Muscle of leg (tissue), 16 donors: ENCODE measurements at places on chromosomes 3 and 15. TPM values are rescaled to one million over a fixed set of nuclear protein-coding genes. Genes with fewer than 3 reads are reported as not detected.

SKIL gene
- 41.6 TPM for total RNA-seq

CGNL1 gene
- 9.5 TPM for total RNA-seq

OR5H14 gene
- total RNA-seq: not detected

MUC20 gene
- total RNA-seq: 0.66 TPM

SAXO2 gene
- 1.1 TPM for total RNA-seq

ZNF502 gene
- total RNA-seq: 8.4 TPM

TKT gene
- 29.1 TPM for total RNA-seq

LTK gene
- total RNA-seq: 9.4 TPM

EPHA3 gene
- total RNA-seq: 25.4 TPM

ROPN1 gene
- not detected for total RNA-seq

ACKR2 gene
- total RNA-seq: 0.53 TPM

ERICH6 gene
- total RNA-seq: 0.09 TPM

RBMS3 gene
- total RNA-seq: 77.4 TPM

XCR1 gene
- total RNA-seq: 0.18 TPM

MEX3B gene
- 7.7 TPM for total RNA-seq

ZNF280D gene
- total RNA-seq: 40.4 TPM

ASB14 gene
- 0.18 TPM for total RNA-seq

DLG1 gene
- total RNA-seq: 43.7 TPM

SLC51A gene
- 0.44 TPM for total RNA-seq

CAPN3 gene
- 207 TPM for total RNA-seq

ARL13B gene
- 7.3 TPM for total RNA-seq

CRABP1 gene
- total RNA-seq: 69.1 TPM

DNAH12 gene
- 0.58 TPM for total RNA-seq

SHC4 gene
- total RNA-seq: 2.0 TPM

CCR9 gene
- total RNA-seq: 0.09 TPM

GOLGA8J gene
- total RNA-seq: 0.09 TPM

C15orf61 gene
- 4.7 TPM for total RNA-seq

TWF2 gene
- 22.0 TPM for total RNA-seq

CEMIP gene
- 0.93 TPM for total RNA-seq

CHRNA7 gene
- total RNA-seq: 0.84 TPM

SQOR gene
- total RNA-seq: 4.6 TPM

IL5RA gene
- total RNA-seq: 0.04 TPM

SLC22A14 gene
- total RNA-seq: 0.18 TPM
